HepG2 (cell line): ENCODE measurements at places on chromosomes 1 and 21. TPM values are rescaled to one million over a fixed set of nuclear protein-coding genes. Genes with fewer than 3 reads are reported as not detected.

OR10Z1 gene
- total RNA-seq = not detected in 2 replicates

C1orf185 gene
- total RNA-seq = not detected in 2 replicates

LCE1A gene
- not detected in 2 replicates for total RNA-seq

THRAP3 gene
- 92.6 and 127 TPM in 2 replicates for total RNA-seq

UBE2U gene
- not detected in 2 replicates for total RNA-seq

NGF gene
- not detected in 2 replicates for total RNA-seq

TOR1AIP2 gene
- 65.8 and 89.4 TPM in 2 replicates for total RNA-seq

TNFRSF4 gene
- total RNA-seq = not detected in 2 replicates

RPE65 gene
- total RNA-seq = not detected in 2 replicates
